ENCODE measurements at places on chromosomes 3 and 15. TPM values are rescaled to one million over a fixed set of nuclear protein-coding genes. Genes with fewer than 3 reads are reported as not detected.

PIGBOS1 gene
- total RNA-seq = 7.4 TPM

MYO5A gene
- 11.4 TPM for total RNA-seq

GOLGA6L9 gene
- 1.8 TPM for total RNA-seq

RASGRP1 gene
- total RNA-seq = 2.2 TPM

NEO1 gene
- 8.7 TPM for total RNA-seq

GRCh38 chr3:9402410-9403228 lies 5.2 kb downstream of the SETD5 start:
- no peak for DNase-seq

GRCh38 chr15:36428102-36428845 lies 151.2 kb upstream of the CDIN1 start:
- DNase-seq = no peak

DNA sequence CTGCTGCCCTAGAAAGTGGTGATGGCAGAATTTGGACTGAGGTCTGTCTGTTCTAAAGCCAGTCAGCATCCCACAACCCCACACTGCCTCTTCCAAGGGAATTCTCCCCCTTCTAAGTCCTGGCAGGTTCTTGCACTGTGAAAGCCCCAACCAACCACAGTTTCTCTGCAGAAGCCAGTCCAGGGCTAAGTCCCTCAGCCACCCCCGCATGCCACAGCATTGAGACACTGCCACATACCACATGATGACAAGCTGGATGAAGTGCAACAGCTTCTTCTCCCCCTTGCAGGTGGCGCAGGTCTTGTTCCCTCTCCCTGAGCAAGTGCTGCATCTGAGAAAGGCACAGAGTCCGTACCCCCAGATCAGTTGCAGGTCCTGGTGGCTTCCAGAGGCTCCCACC lies 18.6 kb downstream of the SSUH2 start:
- DNase-seq = peak; percentile 71

- no peak for DNase-seq
These were observed 49.7 kb downstream of the LRTM1 start for GRCh38 chr3:54878145-54878544.

DNA sequence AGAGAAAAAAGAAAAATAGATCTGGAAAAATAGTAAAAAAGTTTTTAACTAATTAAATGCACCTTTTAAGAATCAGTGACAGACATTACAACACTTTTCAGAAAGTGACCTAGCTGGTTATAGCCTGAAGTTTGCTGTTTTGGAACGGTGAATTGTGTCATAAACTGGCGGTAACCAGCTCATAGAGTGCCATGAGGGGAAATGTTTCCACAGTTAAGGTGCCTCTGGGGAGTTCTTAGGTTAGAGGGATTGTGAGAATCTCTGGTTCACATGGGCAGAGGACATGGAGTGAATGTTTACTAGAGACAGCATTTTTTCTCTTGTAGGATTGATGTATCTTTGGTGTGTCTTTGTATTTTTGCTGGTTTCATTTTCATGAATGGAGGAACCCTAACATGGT lies 2.8 kb downstream of the TBC1D23 start:
- DNase-seq = no peak

DNA sequence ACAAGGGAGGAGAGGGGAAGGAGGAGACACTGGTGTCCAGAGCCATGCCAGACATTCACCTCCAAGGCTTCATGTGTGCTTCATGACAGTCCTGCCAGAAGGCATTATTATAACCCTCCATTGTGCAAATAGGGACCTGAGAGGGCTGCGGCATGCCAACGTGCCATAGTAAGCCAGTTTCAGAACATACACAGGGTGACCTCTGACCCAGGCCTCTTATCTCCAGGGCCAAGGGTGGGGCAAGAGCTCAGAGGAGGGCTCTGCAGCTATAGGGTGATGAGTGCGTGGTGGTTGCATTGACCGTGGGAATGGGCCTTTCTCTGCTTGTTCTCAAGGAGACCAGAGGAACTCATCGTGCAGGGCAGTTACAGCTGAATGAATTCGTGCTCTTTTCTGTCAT lies 9.7 kb upstream of the ACSBG1 start:
- DNase-seq = no peak

DNA sequence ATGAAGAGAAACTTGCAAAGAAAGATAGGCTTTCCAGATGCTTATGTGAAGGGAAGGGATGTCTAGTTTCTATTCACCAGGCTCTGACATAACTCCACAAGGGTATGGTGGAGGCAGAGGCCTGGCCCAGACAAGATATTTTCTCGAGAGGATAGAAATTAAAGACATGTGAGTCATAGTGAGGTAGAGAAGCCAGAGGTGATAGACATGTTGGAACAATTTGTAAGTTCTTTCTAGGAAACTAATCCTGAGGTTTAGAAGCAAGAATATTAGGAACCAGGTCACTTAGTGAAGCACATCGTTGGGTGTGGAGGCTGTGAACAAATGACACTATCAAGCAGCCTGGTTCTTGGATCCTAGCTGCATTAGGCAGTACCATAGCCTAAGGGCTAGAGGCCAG lies 176.9 kb downstream of the BBX start:
- no peak for DNase-seq

- no peak for DNase-seq
These were observed 12.1 kb upstream of the RAD18 start for GRCh38 chr3:8975081-8976020.

- peak; percentile 92 for DNase-seq
These were observed 29.3 kb upstream of the TRAK1 start for GRCh38 chr3:42061713-42062380.

- no peak for DNase-seq
These were observed at the start of gene EIF4E3 for GRCh38 chr3:71725271-71725991. Gene EIF4E3, minus strand, starts transcription at chr3:71725402. Its CDS starts 35 bp downstream, at chr3:71725367.

GRCh38 chr15:49199666-49200065 lies 29.6 kb downstream of the GALK2 start:
- DNase-seq = no peak

DNA sequence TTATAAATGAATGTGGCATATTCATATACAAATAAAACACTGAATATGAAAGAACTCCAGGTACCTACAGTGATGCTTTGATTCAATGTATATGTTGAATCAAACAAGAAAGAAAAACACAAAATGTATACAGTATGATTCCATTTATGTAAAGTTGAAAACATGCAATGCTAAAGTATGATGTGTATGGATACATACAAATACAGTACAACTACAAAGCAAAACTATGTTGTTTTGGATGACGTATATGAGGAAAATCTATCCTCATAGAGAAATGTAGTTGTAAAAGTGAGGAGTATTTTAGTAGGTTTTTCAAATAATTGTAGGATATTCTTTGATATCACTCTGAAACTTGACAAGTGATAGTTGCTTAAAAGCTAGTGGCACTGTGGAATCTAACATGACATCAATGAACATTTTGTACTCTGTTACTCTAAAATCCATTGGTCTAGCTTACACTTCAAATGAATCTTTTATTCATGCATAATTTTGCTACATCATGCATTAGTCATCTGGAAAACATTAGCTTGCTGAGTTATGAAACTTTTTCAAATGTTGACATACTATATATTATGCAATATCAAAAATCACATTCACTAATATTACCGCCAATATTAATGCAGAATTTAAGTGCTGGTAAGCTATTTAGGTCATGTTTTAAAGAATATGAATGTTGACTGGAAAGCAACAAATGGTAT lies 278.1 kb upstream of the CHRNA7 start:
- DNase-seq = no peak

GRCh38 chr3:13462822-13463221 lies 17.3 kb upstream of the HDAC11 start:
- DNase-seq = no peak

GRCh38 chr3:21682206-21682605 lies 68.8 kb downstream of the ZNF385D start:
- no peak for DNase-seq

- no peak for DNase-seq
These were observed 155.3 kb upstream of the MRPL3 start for GRCh38 chr3:131658115-131658514.

DNA sequence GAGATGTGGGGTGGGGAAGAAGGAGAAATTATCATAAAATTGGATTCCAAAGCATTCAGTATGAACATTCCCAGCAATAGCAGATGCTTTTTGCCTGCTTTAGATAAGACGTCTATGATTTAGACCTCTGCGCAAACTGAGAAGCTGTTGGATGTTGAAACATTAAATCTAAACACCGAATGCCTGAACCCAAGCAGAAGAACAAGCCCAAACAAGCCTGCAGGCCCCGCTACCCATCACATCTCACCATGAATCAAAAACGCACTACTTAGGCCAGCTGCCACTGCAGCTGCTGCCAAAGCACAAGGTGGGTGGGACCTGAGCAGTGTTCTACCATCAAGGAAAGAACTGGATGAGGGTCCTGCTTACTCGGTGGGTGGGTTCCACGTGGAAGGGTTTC lies 24.4 kb upstream of the THBS1 start:
- DNase-seq = no peak

DNA sequence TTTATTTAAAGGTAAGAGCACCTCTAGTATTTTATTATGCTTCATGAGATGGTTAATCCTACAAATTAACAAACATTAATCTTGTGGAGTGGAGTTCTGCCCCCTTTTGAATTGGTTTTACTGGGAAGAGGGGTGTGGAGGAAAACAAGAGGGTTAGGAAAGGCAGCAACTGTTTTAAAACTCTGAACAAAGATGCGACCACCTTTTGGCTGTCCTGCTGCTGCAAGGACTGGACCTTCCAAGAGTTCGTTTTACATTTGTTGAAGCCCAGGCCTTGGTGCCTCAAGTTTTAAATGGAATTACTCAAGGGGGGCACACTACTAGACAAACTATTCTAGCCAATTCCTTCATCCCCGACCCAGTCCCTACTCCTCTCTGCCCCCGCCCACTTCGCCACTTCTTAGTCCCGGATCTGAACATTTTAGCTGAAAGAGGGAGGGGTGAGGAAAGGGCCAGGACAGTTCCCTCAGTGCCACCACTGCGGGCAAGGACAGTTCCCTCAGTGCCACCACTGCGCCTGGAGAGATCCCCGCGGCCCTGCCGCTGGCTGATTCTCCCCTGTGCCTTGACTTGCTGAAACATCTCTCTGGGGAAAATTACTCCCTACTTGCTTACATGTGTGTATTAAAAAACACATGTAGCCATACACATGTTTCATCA lies 11.2 kb downstream of the SOX2 start:
- DNase-seq = no peak

- no peak for DNase-seq
These were observed 122.9 kb upstream of the SPATA12 start for GRCh38 chr3:56937580-56937979.
